CD4-positive, alpha-beta T cell (primary cell): ENCODE measurements at places on chromosomes 4 and X.

GRCh38 chr4:178142724-178143123 lies 700.5 kb upstream of the AGA start:
- no peak for DNase-seq
- H3K36me3 ChIP-seq, result no peaks in the 10 kb centered on the region
- H3K27ac ChIP-seq, result no peak overlapping the region
- no peak overlapping the region for H3K4me3 ChIP-seq
- no peaks in the 10 kb centered on the region for H3K27me3 ChIP-seq
- H3K4me1 ChIP-seq, result no peaks in the 10 kb centered on the region

GRCh38 chrX:103540145-103540544 lies 20.9 kb upstream of the RAB40A start:
- no peaks in the 10 kb centered on the region for H3K36me3 ChIP-seq
- H3K4me1 ChIP-seq, result no peaks in the 10 kb centered on the region
- no peaks in the 10 kb centered on the region for H3K27me3 ChIP-seq
- H3K4me3 ChIP-seq, result no peak overlapping the region

DNA sequence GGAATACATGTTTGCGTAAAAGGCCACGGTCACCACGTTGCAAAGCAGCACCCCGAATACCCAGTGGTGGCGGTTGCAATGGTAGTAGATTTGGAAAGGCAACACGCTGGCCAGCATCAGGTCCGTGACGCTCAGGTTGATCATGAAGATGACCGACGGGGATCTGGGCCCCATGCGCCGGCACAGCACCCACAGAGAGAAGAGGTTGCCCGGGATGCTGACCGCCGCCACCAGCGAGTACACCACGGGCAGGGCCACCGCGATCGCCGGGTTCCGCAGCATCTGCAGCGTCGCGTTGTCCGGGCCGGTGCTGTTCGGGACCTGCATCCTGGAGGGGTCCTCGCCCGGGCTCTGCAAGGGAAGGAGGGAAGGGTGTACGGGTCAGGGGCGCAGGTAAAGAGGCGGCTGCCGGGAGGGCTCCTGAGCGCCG lies 13.5 kb upstream of the ASMTL start:
- no peaks in the 10 kb centered on the region for H3K27me3 ChIP-seq
- H3K27ac ChIP-seq, result peak overlapping the region; percentile 21
- H3K4me1 ChIP-seq, result peaks cover 87% of the 10 kb centered on the region
- peak; percentile 32 for DNase-seq

- no peaks in the 10 kb centered on the region for H3K4me1 ChIP-seq
- H3K4me3 ChIP-seq, result no peak overlapping the region
- H3K27ac ChIP-seq, result no peak overlapping the region
- no peaks in the 10 kb centered on the region for H3K27me3 ChIP-seq
These were observed 15.0 kb upstream of the RAI2 start for GRCh38 chrX:17876135-17876534.

GRCh38 chr4:39066371-39066770 lies 4.3 kb downstream of the KLHL5 start:
- no peak for DNase-seq
- H3K27ac ChIP-seq, result no peak overlapping the region
- H3K4me3 ChIP-seq, result no peak overlapping the region
- H3K4me1 ChIP-seq, result no peaks in the 10 kb centered on the region
- H3K27me3 ChIP-seq, result no peaks in the 10 kb centered on the region
- no peaks in the 10 kb centered on the region for H3K36me3 ChIP-seq

- no peak for DNase-seq
- no peaks in the 10 kb centered on the region for H3K27me3 ChIP-seq
- H3K27ac ChIP-seq, result no peak overlapping the region
These were observed 116.6 kb downstream of the CPZ start for GRCh38 chr4:8709050-8709728.

GRCh38 chrX:93580634-93581033 lies 92.7 kb downstream of the NAP1L3 start:
- no peaks in the 10 kb centered on the region for H3K4me1 ChIP-seq
- no peak overlapping the region for H3K4me3 ChIP-seq
- no peak for DNase-seq
- H3K27me3 ChIP-seq, result no peaks in the 10 kb centered on the region
- H3K36me3 ChIP-seq, result no peaks in the 10 kb centered on the region
- no peak overlapping the region for H3K27ac ChIP-seq

DNA sequence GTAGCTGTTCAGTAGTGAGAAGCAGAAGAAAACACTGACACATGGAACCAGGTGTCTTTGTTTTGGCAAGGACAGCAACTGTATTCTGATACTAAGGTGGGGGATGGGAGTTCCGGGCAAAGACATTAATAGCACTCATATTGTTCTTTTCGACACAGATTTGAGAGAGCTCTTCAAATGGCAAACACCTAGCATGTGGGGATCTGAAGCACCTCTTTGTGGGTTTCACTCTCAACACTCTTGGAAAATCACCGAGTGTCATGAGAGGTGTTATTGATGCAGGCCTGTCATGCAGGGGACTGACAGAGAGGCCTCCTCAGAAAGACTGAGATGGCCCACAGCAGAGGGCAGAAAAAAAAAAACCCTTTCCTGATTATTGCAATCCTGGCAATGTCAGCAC lies 228.4 kb upstream of the VCX start:
- H3K27me3 ChIP-seq, result no peaks in the 10 kb centered on the region
- H3K4me3 ChIP-seq, result no peak overlapping the region
- H3K27ac ChIP-seq, result no peak overlapping the region

DNA sequence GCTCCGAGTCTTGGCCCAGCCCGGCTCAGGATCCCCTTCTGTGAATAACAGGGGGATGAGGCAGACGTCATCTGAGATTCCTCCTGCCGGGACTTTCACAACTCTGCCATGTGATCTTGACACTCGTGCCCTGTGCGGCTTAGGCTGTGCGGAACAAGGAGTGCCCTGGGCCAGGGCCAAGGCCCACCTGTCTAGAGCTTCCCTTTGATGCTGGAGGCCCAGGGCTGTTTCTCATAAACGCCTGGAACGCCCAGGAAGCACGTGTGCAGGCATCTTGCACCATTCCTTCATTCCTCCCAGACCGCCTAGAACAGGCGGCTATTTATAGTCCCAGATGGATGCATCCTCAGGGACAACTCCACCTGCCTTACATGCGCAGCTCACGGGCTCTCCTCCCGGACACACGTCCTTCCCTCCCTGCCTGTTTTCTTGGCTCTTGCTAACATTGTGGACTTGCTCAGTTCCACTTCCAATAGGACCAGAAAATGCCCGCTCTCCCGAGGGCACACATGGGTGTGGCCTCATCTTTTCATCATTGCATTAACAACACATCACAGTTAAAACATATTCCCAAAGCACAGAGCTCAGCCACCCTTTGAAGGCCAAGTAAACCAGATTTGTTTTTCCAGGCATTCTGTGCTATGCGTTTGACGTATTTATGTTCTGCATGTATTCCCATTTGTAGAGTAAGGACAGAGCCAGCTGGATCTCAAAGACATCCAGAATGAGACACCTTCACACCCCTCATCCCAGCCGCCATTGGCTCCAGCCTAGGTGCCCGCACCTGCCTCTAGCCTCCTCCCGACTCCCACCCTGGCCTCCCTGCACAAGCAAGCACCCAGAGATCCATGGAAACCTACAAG lies 57.2 kb downstream of the ABLIM2 start:
- H3K36me3 ChIP-seq, result no peaks in the 10 kb centered on the region
- no peaks in the 10 kb centered on the region for H3K4me1 ChIP-seq
- H3K27me3 ChIP-seq, result no peaks in the 10 kb centered on the region

DNA sequence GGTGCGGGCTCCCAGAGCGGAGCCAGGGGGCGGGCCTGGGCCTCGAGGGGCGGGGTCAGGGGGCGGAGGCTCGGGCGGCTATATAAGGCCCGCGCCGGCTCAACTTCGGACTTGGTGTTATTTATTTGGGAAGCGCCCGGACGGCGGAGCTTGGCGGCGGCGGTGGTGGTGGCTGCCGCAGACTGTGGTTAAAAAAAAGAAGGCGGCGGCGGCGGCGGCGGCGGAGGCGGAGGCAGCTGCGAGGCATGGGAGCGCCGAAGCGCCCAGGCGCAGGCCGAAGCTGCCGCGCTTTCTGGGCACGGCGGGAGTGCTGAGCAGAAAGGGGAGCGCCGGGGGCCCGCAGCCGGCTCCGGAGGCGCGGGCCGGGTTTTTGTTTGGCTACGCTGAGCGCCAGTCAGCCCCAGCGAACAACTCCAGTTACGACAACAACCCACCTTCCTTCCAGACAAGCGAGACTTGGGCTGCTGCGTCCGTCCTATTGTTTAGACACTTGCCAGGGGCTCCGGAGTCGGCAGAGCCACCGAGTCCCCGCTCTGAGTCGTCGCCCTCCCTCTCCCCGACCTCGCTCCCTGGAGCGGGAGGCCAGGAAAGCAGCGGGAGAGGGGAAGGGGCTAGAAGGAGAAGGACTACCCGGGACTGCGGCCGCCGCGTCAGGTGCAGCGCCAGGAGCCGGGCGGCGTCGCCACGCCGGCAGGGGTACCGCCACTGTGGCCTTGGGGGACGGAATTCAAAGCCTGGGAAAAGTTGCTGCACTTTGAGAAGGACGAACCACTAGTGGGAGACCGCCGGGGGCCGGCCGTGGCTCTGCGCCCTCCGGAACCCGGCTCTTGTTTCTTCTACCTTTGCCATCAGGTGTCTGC lies at the start of gene SLIT2:
SLIT2 (plus strand) TSS at position 110 of the 860 bp plus-strand sequence. CDS start 1,911 bp downstream, outside the sequence.
- DNase-seq, result no peak
- peaks cover 66% of the 10 kb centered on the region for H3K27me3 ChIP-seq

DNA sequence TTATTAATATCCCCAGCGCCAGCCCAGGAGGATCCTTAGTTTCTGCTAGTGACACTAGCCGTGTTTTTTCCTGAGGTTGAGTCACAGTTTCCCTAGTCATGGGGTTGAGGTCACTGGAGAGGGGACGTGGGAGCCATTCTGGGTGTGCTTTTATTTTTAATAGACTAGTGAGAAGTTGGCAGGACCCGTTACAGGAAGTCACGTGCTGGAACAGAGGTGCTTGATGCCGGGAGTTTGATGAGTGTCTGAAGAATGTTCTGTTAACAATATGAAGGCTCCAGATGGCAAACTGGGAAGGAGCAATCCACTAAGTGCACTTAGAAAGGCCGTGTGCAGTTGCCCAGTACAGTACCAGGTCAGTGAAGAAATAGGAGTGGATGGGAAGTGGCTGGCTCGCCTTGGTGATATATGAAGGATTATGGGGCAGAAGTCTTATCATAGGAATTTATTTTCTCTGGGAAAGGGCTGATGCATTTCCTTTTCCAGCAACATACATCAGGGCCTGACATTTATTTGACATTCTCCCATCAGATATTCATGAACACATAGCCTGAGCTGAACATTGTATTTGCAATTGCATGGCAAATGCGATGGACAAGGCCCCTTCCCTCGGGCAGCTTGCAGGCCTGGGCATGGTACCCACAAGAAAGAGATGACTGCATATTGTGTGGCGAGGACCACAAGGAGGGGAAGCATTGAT lies 291.8 kb downstream of the FBXW7 start:
- no peaks in the 10 kb centered on the region for H3K36me3 ChIP-seq
- H3K27ac ChIP-seq, result no peak overlapping the region
- H3K4me1 ChIP-seq, result peaks cover 30% of the 10 kb centered on the region
- H3K4me3 ChIP-seq, result no peak overlapping the region
- no peaks in the 10 kb centered on the region for H3K27me3 ChIP-seq
- DNase-seq, result no peak

- H3K4me3 ChIP-seq, result no peak overlapping the region
- DNase-seq, result no peak
- no peak overlapping the region for H3K27ac ChIP-seq
- H3K27me3 ChIP-seq, result peaks cover 3% of the 10 kb centered on the region
- no peaks in the 10 kb centered on the region for H3K4me1 ChIP-seq
- no peaks in the 10 kb centered on the region for H3K36me3 ChIP-seq
These were observed 14.9 kb upstream of the ERCC6L start for GRCh38 chrX:72253686-72254085.

DNA sequence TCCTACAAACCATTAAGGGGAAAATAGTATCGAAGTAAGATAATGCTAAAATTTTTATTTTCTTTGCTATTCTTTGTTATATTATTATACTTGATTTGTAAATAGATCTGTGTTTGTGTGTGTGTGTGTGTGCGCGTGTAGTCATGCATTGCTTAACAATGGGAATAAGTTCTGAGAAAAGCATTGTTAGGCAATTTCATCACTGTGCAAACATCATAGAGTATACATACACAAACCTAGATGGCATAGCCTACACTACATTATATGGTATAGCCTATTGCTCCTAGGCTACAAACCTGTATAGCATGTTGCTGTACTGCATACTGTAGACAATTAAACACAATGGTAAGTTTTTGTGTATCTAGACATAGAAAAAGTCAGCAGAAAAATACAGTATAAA lies 17.1 kb downstream of the MTTP start:
- no peaks in the 10 kb centered on the region for H3K4me1 ChIP-seq
- H3K36me3 ChIP-seq, result no peaks in the 10 kb centered on the region
- DNase-seq, result no peak
- no peak overlapping the region for H3K4me3 ChIP-seq
- no peaks in the 10 kb centered on the region for H3K27me3 ChIP-seq

GRCh38 chrX:2901367-2902036 lies 27.6 kb downstream of the ARSD start:
- H3K27ac ChIP-seq, result no peak overlapping the region
- H3K4me1 ChIP-seq, result no peaks in the 10 kb centered on the region
- DNase-seq, result no peak
- no peak overlapping the region for H3K4me3 ChIP-seq
- H3K36me3 ChIP-seq, result no peaks in the 10 kb centered on the region

- H3K4me3 ChIP-seq, result no peak overlapping the region
- H3K4me1 ChIP-seq, result no peaks in the 10 kb centered on the region
- no peak for DNase-seq
These were observed 39.1 kb downstream of the PSAPL1 start for GRCh38 chr4:7395645-7396044.

- no peaks in the 10 kb centered on the region for H3K27me3 ChIP-seq
- H3K4me3 ChIP-seq, result peak overlapping the region; percentile 79
- peak overlapping the region; percentile 84 for H3K27ac ChIP-seq
- peaks cover 24% of the 10 kb centered on the region for H3K4me1 ChIP-seq
These were observed 1.8 kb downstream of the ARHGEF6 start for GRCh38 chrX:136778916-136779315.

- no peaks in the 10 kb centered on the region for H3K4me1 ChIP-seq
- H3K27ac ChIP-seq, result no peak overlapping the region
- DNase-seq, result no peak
- H3K4me3 ChIP-seq, result no peak overlapping the region
- peaks cover 81% of the 10 kb centered on the region for H3K36me3 ChIP-seq
These were observed 38.8 kb downstream of the SEC31A start for GRCh38 chr4:82851885-82852750.

DNA sequence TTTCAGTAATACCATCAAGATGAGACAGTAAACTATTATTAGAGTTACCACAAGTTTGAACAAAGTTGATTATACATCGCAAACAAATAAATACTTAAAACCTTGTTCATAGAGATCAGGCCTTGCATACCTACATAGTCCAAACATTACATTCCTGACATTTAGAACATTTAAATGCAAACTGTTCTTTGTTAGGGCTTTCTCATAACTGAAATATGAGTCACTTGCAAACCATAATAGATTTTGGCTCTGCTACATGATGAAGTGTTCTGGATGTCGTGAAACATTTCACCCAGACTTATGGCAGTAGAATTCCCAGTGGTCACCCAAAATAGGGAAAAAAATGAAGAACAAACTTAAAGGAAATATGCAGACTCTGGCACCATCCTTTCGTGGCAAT lies 75.0 kb downstream of the FAT4 start:
- H3K4me3 ChIP-seq, result no peak overlapping the region
- no peaks in the 10 kb centered on the region for H3K27me3 ChIP-seq
- H3K36me3 ChIP-seq, result no peaks in the 10 kb centered on the region
